ENCODE measurements at places on chromosomes 12 and 14.

DNA sequence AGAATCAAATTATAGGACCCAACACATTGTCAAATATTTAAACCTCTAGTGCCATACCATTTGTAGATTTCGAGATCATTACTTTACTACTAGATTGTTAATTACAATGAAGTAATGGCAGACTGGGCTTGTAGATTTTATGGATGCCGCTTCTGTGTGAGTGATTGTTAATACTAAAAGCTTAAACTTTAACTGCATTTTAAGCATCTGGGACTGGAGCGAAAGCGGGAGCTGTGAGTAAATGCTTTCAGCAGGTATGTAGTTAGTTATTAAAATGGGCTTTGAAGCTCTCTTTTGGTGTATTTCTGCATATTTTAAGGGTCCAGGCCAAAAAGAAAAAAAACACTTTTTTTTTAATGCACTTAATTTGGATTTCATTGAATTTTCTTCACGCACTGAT is 519.3 kb downstream of the MED13L start:
- DNase-seq, result no peak

DNA sequence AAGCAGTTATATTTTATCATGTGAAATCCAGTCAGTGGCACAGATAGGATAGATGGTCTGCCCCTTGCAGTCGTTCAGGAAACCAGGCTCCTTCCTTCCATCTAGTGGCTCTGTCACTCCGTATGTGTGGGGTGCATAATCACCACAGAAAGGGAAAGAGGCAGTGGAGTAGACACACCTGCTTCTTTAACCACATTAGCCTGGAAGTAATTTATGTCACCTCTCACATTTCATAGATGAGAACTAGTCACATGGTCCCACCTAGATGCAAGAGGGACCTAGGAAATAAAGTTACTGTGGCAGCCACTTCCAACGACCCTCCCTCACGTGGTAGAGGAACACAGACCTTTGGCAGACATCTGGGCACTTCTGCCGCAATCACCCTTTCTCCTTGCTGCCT is 14.2 kb upstream of the RNU6-8 start:
- DNase-seq, result no peak

DNA sequence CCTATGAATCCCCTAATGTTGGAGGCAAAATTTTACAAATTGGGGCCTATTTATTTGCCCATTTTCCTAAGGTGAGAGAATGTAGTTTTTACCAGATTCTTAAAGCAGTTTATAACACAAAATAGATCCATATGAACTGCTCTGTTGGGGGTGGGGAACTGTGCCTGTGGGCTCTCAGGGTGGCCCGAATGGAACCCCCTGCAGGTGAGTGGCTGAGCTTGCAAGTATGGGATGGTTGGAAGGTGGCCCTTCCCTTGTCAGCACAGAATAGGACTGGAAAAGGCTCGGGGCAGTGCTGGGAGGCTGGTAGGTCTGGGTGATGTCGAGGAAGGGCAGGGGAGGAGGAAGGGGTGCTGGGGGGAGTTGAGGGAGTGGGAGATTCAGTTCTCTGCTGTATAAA is 4.9 kb downstream of the VSX2 start:
- no peak for DNase-seq

DNA sequence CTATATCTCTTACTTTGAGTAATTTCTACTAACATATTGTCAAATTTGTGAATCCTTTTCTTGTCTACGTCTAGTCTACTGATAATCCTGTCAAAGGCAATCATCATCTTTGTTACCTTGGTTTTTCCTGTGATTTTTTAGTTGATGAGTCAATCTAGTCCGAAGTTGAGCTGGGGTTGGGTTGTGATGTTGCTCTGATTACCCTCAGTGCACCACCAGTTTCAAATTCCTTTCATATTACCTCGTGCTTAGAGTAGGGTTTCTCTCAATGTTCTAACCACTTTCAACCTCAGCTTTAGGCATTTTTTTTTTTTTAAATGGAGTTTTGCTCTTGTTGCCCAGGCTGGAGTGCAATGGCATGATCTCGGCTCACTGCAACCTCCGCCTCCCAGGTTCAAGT is 186.8 kb downstream of the BTG1 start:
- no peak for DNase-seq

- DNase-seq, result no peak
These were observed 14.6 kb upstream of the DENND5B start for GRCh38 chr12:31605531-31605930.

GRCh38 chr12:102480406-102480805 is at the start of gene IGF1:
Gene IGF1 (minus strand): TSS chr12:102480563. CDS start chr12:102480381, 182 bp downstream.
- DNase-seq, result no peak

- no peak for DNase-seq
These were observed 3.8 kb downstream of the ETV6 start for GRCh38 chr12:11653215-11653753.

GRCh38 chr12:57234571-57235016 is 5.1 kb downstream of the SHMT2 start:
- DNase-seq, result no peak

DNA sequence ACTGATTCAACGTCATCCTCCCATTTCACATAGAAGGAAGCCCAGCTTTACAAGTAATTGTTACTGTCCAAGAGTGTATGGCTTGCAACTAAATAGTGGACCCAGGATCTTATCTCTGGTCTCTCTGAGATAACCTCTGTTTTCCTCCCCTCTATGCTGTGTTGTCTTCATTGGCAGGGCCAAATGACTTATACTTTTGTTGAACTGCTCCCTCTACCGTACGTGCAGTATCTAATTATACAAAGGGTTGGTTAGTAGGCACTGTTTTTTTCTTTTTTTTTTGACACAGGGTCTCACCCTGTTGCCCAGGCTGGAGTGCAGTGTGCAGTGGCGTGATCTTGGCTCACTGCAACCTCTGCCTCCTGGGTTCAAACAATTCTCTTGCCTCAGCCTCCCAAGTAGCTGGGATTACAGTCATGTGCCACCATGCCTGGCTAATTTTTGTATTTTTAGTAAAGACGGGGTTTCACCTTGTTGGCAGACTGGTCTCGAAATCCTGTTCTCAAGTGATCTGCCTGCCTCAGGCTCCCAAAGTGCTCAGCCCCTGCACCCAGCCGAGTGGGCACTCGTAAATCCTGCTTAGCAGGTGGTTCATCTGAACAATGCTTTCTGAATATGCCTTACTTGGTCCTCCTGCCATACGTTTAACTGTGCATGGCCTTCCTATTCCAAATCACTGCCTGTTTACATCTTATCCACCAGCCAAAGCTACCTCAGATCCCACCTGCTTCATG is 162.1 kb downstream of the ADCK1 start:
- DNase-seq, result no peak

DNA sequence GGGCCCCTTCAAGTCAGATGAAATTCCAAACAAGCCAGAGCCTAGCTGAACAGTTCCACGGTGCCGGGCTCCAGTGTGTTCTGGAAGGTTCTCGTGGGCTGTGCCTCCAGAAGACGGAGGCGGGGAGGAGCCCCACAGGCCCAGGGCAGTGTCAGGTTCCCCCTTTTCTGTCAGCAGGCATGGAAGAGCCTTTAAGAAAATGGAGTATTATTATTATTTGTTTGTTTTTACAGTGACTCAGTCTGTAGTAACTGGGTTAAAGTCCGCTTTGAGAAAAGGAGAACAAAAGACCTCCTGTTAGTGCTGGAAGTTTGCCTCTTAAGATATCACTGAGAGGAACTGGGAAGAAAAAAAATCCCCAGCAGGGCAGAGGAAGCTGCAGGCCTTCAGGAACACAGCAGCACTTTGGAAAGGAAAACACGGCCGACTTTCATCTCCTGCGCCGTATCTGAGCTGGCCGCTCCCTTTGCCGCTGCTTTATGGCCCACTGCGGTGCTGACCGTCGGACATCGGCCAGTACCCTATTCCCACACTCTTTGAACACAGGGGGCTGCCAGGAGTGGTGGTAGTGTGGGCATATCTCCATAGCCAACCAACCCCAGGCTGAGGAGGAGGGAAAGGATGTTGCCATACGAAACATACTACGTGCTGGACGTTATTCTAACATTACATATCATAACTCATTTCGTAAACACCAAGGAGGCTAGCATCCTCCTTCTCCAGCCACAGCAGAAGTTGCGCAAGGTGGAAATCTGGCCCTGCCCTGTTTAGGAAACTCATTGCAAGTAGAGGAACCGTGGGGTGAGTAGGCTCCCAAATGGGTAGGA is 194.0 kb downstream of the ZFP36L1 start:
- DNase-seq, result no peak

- no peak for DNase-seq
These were observed 2.2 kb upstream of the PTGDR start for GRCh38 chr14:52265253-52265652.

- no peak for DNase-seq
These were observed 285.0 kb upstream of the GRIP1 start for GRCh38 chr12:66963901-66964300.

DNA sequence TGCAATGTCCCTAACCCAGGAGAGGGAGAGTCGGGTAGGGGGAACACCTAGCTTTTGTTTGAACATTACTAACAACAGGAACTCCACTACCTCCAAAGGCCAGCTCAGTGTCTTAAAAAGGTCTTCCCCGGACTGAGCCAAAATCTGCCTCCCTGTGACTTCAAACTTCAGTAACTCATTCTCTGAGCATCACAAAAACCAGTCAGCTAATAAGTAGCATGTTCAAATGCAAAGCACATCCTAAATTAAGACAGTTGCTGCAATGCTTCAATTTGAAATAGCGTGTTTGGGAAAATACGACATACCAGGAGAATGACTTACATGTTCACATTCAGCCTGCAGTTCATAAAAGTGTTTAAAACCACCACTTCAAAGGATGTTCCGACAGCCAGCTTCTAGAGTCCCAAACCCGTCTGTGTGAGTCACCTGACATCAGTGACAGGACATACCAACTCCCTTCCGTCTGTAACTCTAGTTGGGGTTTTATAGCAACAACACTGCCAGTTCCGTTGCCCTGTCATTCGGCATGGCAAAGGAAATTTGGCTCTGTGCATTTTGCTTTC is 13.0 kb downstream of the ZFP36L1 start:
- no peak for DNase-seq

DNA sequence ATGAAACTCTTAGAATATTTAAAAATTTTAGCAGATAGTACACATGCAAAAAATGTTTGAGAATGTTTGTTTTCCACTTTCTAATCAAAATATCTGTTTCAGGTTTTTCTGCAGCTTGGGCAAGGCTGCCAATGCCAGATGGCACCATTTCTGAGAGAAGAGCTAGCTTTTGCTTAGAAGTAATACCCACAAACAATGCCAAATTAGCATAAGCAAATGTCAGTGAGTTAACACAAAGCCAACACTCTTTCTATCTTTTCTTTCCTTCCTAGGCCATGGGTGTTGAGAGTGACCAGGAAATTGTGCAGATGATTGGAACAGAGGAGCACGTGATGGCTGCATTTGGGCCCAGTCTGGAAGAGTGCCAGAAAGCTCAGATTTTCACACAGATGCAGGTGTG is 35.2 kb downstream of the POLR3B start:
- no peak for DNase-seq

DNA sequence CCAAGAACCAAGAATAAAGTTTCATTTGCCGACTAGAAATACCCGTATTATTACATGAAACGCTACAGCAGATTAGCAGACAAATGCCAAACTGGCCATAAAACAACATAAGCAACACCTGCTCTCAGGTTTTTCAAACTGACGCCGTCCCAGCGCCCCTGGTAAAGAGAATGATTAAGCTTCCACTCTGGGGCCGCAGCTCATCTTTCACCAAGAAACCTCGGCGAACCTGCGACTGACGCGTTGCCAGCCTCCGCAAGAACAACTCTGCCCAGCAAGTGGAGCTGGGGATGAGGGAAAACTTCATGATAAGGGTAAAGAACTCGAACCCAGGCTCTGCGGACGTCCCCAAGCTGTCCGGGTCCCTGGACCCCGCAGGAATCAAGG is 530 bp downstream of the ARL1 start:
- no peak for DNase-seq

- DNase-seq, result no peak
These were observed 404.4 kb upstream of the CCDC196 start for GRCh38 chr14:66081594-66082376.

- no peak for DNase-seq
These were observed 64.3 kb downstream of the DAD1 start for GRCh38 chr14:22524784-22525161.

DNA sequence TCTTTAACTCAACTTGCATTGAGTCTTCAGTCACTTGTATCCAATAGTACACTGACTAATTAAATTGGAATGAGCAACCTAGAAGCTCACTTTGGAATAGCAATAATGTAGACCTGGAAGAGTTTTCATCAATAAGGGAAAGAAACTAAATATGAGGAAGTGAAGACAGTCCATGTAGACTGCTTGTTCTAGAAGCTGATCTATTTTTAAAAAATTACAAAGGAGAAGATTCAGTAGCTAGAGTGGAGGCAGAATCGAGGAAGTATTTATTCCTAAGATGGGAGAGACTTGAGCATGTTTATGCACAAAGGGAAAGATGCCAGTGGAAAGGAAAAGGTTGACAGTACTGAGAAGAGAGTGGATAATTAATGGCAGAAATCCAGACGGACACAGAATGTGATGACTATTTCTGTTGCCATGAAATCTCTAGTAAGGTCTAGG is 156.3 kb upstream of the PDE3A start:
- no peak for DNase-seq

DNA sequence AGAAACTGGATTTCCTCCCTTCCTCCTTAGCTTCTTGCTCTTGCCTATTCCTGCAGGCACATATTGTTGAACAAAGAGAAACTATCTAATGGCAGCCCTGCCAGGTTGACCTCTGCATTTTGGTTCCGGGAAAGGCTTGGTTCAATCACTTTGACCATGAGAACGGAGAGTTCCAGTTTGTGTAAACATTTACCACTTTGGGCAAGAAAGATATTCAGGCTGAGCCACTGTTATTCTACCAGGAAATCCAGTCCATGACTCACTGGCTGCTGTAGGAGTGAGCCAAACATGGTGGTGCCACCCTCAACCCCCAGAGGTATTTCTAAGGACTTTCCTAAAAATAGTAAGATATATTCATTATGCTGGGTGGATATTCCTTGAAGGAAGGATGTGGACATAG is 242.2 kb upstream of the OR4E1 start:
- DNase-seq, result no peak

DNA sequence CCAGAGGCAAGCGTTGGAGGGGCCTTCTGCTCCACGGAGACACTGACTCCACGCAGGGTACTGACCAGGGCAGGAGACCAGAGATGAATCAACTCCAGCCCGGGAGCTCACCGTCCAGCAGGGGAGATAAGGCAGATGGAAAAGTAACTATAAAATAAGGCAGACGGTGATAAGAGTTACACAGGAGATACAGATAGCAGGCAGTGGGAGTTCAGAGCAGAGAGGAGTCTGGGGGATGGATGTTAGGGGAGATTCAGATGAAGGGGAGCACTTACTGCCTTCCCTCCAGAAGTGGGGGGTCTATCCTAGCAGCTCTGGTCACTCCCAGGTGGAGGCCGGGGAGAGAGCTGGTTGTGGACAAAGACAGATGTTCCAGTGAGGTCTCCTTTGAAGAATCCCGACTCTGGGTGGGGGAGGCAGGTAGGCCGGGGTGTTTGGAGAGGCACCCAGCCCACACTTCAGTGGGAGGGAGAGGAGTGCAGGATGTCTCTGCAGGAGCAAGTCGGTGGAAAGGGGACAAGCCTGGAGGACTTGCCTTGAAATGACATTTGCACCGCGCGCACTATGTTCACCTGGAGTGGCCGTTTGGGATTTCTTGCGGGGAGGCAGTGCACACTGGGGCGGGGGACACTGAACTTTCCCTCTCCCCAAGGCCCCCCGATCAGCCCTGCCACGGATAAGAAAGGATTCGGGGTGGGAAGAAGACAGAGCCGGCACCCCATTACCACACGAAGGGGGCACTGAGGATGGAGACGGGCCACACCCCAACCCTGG is 1.2 kb downstream of the PITPNM2 start:
- DNase-seq, result no peak

GRCh38 chr12:70581208-70581607 is 56.0 kb downstream of the PTPRB start:
- DNase-seq, result no peak
